Suppressor macrophage treated with lipopolysaccharide for 4 hours (primary cell): ENCODE measurements at places on chromosomes 4 and X.
A peak's percentile ranks its signal among the peaks of the same experiment; 100 is the strongest.

GRCh38 chrX:38112566-38112965 lies 106.2 kb downstream of the SYTL5 start:
- no peak for DNase-seq

GRCh38 chr4:145528601-145529000 lies 46.9 kb downstream of the SMAD1 start:
- no peak for DNase-seq

DNA sequence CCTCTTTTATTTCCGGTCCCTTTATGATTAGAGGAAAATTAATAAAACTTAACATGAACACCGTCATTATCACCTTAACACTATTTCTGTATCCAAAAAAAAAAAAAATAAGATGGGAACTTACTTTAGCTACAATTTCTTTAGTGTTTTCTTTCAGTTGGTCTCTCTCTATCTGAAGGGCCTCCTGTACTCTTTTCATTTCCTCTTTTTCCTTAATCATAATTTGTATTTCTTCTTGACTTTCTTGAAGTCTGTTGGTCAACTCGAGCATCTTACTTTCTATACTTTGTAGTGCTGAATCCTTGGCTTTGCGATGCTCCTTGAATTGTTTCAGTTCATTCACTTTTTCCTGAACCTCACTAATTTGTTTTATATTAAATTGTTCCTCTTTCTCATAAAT lies 45.3 kb upstream of the BDH2 start:
- DNase-seq: no peak

GRCh38 chr4:37646247-37646646 lies 39.9 kb downstream of the RELL1 start:
- DNase-seq: no peak

- peak; percentile 95 for DNase-seq
Measured at GRCh38 chr4:138242076-138242833, at the start of gene SLC7A11. SLC7A11 (minus strand) TSS chr4:138242349; CDS start chr4:138242069, 280 bp downstream.

DNA sequence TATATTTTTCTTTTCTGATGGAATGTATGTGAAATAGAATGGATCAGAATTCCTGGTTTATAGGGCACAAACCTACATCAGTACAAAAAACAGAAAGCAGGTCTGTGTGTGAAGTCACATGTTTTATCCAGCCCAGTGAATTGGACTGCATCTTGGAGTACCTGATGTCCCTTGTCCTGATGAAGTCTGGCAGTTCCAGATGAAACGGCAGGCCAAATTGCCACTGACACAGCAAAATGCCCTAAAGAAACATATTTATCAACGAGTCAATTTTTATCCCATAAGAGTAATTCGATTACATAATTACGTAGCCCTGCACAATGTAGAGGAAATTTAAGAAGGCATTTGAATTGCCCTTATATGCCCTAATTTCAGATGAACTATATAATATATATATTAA lies 37.8 kb upstream of the ATP6AP2 start:
- no peak for DNase-seq
